ENCODE measurements at places on chromosomes 1 and 21.

DNA sequence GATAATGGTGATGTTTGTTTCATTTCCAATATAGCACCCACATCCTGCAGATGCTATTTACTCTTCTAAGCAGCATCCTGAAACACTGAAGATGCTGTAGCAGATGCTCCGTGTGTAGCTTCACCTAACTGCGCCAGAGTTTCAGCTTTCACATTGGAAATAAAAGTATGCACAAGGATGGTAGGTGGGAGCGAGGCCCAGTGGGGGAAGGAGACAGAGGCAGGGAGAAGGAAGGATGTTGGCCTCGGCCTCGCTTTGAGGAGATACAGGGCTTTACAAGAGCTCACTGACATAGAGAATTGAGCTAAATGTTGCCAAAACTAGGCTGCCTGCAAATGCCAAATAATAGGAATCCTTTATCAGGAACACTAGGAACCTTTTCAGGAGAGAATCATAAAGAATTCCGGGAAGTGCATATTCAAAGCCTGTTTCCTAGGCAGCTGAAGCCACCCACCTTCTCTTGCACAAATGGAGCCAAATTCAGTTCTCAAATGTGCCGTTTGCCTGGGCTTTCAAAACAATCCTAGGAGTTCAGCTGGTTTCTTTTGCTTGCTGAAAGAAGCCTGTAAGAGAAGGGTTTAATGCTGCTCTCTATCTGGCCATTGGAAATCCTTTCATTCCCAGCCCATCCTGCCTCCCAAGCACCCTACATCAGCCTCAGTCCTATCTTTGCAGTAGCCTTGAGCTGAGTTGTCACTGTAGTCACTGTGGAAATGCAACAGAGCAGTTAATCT lies 135.4 kb upstream of the ATP1B1 start:
- no peak for DNase-seq

DNA sequence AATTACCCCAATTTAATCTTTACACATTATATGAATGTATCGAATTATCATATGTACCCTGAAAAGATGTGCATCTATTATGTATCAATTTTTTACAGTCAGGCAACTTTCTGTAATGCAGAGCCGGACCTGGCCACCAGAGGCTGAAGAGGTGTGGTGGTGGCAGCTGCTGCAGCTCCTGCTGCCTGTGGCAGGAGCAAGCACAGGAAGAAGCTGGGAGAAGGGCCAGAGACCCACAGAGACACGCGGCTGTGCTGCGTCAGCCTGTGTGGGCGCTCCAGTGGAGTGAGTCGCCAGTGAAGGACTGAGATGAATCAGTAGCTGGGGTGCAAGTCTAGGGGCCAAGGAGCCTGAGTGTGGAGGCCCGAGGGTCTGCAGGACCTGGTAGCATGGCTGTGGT lies 74.3 kb upstream of the COG2 start:
- no peak for DNase-seq

- no peak for DNase-seq
Measured at GRCh38 chr1:108893141-108893530, 16.4 kb downstream of the GPSM2 start.

GRCh38 chr1:109947582-109948284 lies 36.8 kb upstream of the AHCYL1 start:
- no peak for DNase-seq

DNA sequence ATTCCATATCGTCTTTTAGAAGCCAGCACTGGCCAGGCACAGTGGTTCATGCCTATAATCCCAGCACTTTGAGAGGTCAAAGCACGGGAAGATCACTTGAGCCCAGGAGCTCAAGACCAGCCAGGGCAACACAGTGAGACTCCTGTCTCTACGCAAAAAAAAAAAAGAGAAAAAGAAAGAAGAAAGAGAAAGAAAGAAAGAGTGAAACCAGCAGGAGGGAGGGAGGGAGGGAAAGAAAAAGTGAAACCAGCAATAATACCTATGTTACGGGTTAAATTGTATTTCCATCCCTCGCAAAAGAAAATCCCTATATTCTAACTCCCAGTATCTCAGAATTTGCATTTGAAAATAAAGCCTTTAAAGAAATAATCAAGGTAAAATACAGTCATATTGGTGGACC lies 10.4 kb downstream of the COP1 start:
- no peak for DNase-seq

DNA sequence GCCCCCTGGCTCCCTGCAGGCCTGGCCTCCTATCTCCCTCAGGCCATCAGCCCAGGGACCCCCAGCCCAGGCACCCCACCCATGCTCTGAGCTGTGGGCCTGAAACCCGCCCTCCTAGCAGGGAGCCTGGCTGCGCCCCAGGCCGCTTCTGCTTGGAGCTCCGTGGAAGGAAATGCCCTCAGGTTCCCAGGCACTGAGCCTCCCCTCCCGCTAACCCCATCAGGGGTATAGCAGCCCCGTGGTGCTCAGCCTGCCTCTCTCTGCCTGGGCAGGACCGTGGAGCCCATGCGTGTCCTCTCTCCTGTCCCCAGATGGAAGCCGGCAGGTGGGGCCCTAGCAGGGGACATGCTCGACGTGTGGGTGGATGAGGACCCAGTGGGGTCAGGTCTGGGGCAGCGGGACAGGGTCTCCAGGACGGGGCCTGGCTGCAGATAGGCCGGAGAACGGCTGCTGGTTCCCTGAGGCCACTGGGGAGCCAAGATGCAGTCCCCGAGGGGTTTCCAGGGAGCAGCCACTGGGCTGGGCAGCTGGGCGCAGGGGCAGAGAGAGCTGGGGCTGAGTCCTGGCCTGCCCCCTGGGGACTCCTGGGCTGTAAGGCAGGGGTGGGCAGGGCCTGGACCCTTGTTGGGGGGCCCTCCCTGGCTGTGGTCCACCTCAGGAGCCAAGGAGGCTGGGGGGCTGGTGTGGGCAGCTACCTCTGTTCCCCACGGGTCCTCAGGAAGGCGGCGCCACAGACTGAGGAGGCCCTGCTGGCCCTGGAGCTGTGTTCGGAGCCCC lies 75.5 kb downstream of the MORN1 start:
- no peak for DNase-seq

GRCh38 chr1:995665-996633 lies 3.9 kb downstream of the HES4 start:
- DNase-seq, result no peak

- no peak for DNase-seq
Measured at GRCh38 chr1:151197863-151198253, 494 bp upstream of the PIP5K1A start.

DNA sequence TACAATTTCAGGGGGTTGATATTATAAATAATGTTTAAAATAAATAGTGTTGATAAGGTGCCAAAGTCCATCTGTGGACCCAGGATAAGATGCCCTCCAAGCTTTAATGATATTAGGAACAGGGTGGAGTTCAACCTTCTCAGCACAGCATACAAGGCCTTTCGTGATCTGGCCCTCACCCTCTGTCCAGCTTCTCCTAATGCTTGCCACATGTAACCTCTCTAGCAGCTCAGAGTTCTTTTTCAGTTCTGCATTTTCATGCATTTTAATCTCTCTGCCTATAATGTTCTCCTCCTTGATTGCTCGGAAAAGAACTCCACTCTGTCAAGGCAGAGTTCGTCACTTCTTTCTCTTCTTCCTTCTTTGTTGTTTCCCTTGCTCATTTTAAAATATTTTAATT lies 21.4 kb upstream of the SMAP2 start:
- DNase-seq, result no peak

GRCh38 chr1:180144659-180145357 lies 9.9 kb upstream of the QSOX1 start:
- DNase-seq, result no peak

DNA sequence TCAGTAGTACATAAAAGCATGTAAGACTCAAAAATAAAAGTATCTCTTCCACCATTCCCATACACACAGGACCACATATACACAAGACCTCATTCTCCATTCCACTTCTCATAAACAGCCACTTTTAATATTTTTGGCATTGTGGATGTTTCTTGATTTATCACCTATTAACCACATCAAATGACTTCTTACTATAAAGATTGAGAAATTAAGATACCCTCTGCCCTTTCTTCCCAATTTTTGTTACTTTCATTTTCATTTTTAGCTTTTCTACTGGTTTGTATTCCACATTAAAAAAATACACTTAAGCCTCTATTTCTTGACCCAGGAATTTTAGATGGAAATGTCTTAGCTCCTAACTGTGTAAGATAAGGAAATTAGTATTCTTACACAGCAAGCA lies 22.8 kb downstream of the AKT3 start:
- DNase-seq, result no peak

DNA sequence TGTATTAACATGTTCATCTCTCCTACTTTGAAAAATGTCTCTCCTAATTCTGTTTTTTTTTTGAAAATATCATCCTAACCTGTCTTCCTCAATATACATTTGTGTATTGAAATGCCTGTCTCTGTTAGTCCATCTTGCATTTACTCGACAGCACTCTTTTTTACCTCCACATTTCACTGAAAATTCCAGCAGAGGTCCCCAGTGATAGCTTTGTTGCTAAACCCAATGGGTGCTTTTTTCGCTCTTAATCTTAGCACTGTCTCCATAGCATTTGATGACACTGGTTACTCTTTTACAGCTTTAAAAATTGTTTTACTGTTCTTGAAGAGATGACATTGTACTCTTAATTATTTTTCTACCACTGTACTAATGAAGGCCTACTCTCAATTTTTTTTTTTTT lies 10.8 kb downstream of the OSBPL9 start:
- no peak for DNase-seq

DNA sequence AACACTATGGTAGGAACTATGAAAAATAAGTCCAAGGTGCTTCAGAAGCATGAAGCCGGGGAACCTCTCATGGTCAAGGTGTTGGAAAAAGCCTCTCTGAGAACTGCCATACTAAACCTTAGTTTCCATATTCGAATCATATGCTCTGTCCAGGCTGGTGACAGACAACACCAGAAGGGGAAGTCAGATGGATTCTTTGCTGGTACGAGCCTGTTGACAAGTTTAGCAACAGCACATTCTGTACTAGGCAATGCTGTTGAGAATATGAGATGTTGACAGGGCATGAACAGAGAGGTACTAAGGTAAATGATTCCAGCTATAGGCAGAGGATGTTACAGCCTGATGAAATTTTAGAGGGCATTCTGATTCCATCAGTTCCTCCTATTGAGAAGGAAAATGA lies 461.3 kb upstream of the ZRANB2 start:
- no peak for DNase-seq

GRCh38 chr1:227330279-227331076 lies 12.2 kb upstream of the CDC42BPA start:
- no peak for DNase-seq

DNA sequence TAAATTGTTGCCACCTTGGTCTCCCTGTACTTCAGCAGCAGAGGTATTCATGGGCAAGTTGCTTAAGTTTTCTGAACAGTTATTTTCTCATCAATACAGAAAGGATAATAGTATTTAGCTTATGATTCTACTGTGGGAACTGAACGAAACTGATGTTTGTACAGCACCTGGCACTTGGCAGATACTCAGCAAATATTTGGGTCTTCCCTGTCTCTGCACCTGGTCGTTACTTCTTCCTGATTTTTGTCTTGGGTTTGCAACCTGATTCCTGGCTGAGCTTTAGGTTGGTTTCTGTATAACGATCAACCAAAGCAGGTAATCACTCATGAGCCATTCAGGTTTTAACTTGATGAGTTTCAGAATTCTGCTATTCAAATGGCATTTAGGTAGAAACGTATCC lies 490.6 kb downstream of the KIF26B start:
- DNase-seq, result no peak

- DNase-seq, result no peak
Measured at GRCh38 chr1:234114648-234115307, 210.3 kb downstream of the SLC35F3 start.

GRCh38 chr1:31581821-31582810 lies 5.8 kb downstream of the TINAGL1 start:
- no peak for DNase-seq

GRCh38 chr1:47984175-47984789 lies 12.9 kb downstream of the TRABD2B start:
- DNase-seq, result no peak

DNA sequence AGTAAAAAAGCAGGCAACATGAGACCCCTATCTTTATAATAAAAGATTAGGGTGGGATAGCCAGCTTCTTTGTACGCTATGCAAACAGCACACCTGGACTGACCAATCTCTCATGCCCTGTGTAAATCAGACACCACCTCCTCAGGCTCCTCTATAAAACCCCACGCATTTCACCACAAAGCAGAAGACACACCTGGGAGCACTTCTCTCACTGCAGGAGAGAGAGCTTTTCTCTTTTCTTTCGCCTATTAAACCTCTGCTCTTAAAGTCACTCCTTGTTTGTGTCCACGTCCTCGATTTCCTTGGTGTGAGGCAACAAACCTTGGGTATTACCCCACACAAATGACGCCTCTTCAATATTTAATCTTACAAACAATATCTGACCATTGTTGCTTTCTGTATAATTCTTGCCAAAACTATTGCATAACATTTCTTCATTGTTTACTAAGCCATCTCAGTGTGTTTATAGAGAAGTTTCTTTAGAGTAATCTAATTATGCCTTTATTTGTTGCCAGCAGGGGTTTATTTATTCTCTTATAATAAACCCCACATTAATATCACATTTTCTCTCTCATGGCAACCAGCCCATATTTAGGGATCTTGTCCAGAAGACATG lies 31.6 kb upstream of the NUF2 start:
- no peak for DNase-seq

- no peak for DNase-seq
Measured at GRCh38 chr1:246142320-246142893, 364.7 kb downstream of the SMYD3 start.

- no peak for DNase-seq
Measured at GRCh38 chr1:203937678-203938330, 76.4 kb downstream of the SNRPE start.

- DNase-seq, result no peak
Measured at GRCh38 chr21:44093761-44094160, 13.4 kb upstream of the PWP2 start.

GRCh38 chr1:222028116-222028515 lies 286.2 kb upstream of the DUSP10 start:
- DNase-seq, result no peak

- peak; percentile 63 for DNase-seq
Measured at GRCh38 chr1:65813956-65814355, 21.3 kb downstream of the PDE4B start.

GRCh38 chr1:7454052-7454815 lies 316.9 kb upstream of the VAMP3 start:
- DNase-seq, result no peak

DNA sequence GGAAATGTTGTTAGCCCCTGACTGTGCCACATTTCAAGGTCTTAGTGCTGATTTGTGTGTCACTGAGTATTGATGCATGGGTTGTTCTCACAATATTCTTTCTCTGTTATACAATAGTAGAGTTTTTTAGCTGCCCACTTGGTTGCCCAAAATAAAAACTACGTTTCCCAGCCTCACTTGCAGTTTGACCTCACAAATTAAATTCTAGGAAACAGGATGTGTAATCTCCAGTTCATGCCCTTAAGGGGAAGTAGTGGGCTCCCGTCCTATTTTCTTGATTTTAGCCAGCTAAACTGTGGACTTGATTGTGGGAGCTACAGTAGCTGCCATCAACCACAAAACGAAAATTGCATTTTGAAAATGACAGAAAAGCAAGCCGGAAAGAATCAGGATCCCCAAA lies 27.3 kb upstream of the LAMC1 start:
- no peak for DNase-seq

GRCh38 chr1:40067851-40068250 lies 27.3 kb downstream of the CAP1 start:
- no peak for DNase-seq

GRCh38 chr1:22753481-22753971 lies 42.9 kb downstream of the EPHB2 start:
- DNase-seq, result no peak

GRCh38 chr1:172867216-172867818 lies 183.4 kb downstream of the TNFSF18 start:
- DNase-seq, result no peak

Data from cerebellar nuclear complex (tissue), 1 donor.